Cortex of kidney (tissue), 1 donor: ENCODE measurements at places on chromosomes 6 and 20.

DNA sequence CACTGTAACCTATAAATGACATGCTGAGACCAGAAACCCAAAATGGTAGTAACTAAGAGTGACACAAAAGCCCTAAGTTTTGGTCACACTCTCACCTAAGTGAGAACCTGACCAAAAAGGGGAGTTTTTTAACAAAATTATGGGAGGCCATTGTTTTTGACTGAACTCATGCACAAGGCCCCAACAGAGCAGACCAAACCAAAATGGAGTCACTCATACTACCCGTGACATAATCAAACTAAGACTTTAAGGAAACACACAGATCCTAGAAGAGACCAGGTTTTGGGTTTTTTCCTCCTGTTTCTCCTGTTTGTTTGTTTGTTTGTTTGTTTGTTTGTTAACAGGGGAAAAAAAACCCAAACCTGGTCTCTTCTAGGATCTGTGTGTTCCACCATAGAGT lies 49.2 kb upstream of the MRAP2 start:
- no peak for DNase-seq

DNA sequence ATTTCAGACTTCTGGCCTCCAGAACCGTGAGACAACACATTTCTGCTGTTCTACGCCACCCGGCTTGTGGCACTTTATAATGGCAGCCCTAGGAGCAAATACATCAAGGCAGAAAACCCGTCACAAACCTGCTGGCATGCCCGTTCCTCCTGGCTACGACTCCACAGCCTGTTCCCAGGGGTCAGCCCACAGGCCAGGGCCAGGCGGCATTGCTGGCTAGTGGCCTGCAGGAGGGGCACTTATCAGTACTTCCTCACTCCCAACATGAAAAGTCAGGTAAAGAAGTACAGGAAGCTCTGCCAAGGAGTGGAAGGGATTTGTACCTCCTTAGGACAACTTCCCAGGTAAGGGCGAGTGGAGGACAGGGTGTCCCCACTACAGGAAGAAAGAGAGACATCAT lies 223.1 kb upstream of the AGPAT4 start:
- no peak for DNase-seq

- no peak for DNase-seq
These were observed 231.6 kb upstream of the ZNF217 start for GRCh38 chr20:53825282-53825681.

DNA sequence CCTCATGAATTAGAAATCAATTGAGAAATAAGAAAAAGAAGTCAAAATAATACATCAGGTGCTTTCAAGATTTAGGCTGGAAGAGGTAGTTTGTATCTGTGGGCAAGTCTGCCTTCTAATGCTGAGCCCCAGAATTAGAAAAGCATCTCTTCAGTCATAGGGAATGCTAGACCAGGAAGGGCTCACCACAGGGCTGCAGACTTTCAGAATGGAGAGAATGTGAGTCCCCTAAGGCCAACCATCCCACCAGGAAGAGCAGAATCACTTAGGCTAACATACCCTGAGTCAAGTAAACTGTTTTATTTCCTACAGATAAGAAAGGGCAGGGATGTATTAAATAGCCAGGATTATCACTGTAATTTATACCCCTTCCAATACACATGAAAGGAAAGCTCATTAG lies 510.2 kb downstream of the RNF144B start:
- DNase-seq, result no peak

- no peak for DNase-seq
These were observed 193.6 kb downstream of the EDN1 start for GRCh38 chr6:12483712-12484111.

- no peak for DNase-seq
These were observed 51.0 kb upstream of the ZFP64 start for GRCh38 chr20:52242237-52243230.

- DNase-seq, result no peak
These were observed 52.6 kb downstream of the TFAP2A start for GRCh38 chr6:10362300-10362699.

- no peak for DNase-seq
These were observed 15.7 kb downstream of the AURKA start for GRCh38 chr20:56376331-56376730.

DNA sequence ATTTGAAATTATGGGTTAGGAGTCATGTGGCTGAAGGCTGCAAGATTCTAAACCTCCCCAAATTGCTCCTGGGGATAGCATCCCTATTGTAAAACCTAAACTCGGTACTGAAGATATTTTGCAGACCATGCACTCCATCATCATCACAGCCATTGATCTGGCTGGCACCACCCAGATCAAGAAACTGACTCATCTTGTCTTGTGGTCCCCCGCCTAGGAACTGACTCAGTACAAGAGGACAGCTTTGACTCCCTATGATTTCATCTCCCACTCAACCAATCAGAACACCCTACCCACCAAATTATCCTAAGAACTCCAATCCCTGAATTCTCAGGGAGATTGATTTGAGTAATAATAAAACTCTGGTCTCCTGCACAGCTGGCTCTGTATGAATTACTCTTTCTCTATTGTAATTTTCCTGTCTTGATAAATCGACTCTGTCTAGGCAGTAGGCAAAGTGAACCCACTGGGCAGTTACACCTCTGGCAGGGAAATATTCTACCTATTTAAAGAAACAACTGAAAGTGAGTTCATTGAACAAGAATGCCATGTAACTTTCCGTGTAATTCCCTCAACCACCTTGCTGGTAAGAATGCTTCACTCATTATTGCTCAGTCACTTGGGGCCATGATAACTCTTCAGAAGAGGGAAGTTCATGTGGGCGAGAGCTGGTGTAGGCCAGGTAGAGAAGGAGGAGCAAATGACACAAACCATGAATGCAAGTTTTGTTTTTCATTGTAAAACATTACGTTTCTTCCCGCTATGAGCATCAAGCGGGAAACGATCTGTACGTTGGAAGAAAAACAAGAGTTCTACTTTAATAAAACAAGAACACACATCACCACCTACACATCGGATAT lies 602.9 kb upstream of the ARID1B start:
- no peak for DNase-seq

- no peak for DNase-seq
These were observed 645.6 kb downstream of the MMUT start for GRCh38 chr6:48817333-48818051.

DNA sequence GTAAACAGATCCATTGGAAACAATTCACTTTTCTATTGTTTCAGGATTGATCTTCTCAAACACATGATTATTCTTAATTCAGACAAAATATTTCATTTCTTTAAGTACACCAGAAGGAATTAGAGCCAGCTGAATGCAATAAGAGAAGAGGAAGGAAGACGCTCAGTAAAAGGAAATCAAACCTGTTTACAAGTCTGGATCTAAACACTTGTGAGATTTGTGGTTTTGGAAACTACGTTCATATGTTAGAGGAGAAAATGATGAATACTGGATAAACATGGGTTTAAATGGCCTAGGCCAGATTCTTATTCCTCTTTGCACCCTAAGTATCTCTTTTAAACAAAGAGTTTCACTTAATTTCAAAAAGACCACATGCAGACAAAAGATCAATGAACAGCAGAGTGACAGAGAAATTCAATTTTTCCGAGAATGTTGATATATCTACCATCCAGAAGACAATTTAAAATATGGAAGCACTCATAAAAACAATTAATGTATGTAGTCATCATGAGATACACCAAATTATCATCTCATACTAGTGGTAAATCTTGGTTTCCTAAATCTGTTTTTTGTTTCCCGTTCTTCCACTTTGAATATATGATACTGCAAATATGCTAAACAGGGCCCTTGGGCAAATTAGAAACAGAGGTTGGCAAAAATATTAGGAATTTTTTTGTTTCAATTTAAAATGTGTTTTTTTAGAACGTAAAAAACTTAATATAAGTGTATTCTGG lies 703.5 kb upstream of the CITED2 start:
- DNase-seq, result no peak

GRCh38 chr6:151391471-151392413 lies at the start of gene ZBTB2:
TSS of gene ZBTB2 (minus strand) at chr6:151391559. CDS start at chr6:151373637, 17,922 bp downstream.
- no peak for DNase-seq

DNA sequence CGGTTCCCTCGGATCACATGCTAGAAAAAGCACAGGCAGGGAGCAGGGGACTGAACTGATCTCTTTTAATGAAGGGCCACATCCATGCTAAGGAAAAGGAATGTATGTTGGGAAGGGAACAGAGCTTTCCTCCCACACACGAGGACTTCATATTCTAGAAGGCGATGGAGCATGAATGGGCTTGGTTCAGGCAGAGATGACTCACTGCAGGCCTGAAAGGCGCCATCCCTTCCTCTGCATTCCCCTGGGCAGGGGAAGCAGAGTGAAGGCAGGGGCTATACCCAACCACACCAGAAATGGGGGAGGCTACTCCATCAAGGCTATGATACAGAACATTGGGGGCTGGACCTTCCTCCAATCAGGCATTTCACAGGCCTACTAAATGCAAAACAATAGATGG lies 30.6 kb downstream of the ELMO2 start:
- DNase-seq, result no peak

GRCh38 chr6:53916804-53917463 lies 122.1 kb downstream of the LRRC1 start:
- no peak for DNase-seq

- DNase-seq, result no peak
These were observed 58.9 kb upstream of the SAMD5 start for GRCh38 chr6:147449405-147450161.

DNA sequence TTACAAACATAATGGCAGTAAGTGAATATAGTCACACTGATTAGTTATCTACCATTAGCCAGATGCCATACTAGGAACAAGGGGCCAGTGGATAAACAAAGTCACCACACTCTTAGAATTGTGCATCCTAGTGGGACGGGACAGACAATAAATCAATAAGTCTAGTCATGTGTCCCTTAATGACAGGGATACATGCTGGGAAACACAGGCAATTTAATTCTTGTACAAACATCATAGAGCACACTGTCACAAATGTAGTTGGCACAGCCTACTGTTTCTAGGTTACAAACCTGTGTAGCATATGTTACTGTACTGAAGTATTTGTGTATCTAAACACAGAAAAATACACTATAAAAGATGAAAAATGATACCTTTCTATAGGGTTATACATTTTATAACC lies 123.0 kb upstream of the FAM184A start:
- DNase-seq, result no peak

- no peak for DNase-seq
These were observed 37.2 kb downstream of the REV3L start for GRCh38 chr6:111445861-111446267.

DNA sequence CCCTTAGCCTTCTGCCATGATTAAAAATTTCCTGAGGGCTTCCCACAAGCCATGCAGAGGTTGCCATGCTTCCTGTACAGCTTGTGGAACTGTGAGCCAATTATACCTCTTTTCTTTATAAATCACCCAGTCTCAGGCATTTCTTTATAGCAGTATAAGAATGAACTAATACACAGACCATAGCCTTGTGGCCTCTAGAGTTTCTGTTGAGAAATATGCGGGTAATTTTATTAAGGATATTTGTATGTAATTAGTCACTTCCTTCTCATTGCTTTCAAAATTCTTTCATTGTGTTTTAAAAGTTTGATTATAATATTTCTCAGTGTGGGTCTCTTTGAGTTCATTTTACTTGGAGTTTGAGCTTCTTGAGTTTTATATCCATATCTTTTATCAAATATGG lies 484.9 kb downstream of the COL12A1 start:
- no peak for DNase-seq

DNA sequence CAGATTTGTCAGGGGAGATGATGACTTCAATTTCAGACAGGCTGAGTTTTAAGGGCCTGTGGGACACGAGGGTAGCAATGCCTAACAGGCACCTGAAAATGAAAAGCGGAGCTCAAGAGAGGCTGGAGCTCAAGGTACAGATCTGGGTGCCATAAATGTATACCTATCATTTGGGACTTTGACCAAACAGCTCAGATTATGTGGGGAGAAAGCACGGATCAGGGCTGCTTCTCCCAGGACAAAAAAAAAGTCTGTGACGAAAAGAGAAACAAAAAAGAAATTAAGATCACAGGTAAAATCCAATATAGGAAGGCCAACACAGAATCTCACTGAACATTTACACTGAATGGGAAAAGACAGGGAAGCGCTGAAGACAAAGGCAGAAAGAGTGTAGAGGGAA lies 1.9 kb downstream of the PRELID3B start:
- no peak for DNase-seq

GRCh38 chr20:13113731-13114130 lies 105.0 kb downstream of the SPTLC3 start:
- no peak for DNase-seq

- DNase-seq, result no peak
These were observed 230.1 kb upstream of the PRND start for GRCh38 chr20:4491643-4492042.

- no peak for DNase-seq
These were observed 108.4 kb downstream of the JAG1 start for GRCh38 chr20:10565191-10565921.

DNA sequence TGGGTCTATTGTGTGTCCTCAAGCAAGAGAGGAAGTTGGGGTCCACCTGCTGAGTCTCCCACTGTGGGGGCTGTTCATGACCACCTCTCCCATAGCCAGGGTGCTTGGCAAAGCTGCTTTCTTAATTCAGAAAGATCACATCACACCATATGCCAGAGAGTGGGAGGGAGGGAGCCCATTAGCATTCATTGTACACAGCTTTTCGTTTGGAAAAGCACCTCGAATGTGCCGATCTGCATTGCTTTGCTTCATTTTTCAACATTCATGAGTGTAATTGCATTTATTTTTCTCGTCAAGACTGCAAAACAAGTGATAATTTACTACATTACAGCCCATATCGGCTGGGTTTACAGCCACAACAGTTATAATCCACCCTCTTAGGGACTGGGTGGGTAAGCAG lies 327.3 kb downstream of the PTPRT start:
- DNase-seq, result no peak

- no peak for DNase-seq
These were observed 73.1 kb downstream of the CARMIL1 start for GRCh38 chr6:25352285-25352684.

- DNase-seq, result no peak
These were observed 40.2 kb upstream of the MRGBP start for GRCh38 chr20:62755817-62756724.

DNA sequence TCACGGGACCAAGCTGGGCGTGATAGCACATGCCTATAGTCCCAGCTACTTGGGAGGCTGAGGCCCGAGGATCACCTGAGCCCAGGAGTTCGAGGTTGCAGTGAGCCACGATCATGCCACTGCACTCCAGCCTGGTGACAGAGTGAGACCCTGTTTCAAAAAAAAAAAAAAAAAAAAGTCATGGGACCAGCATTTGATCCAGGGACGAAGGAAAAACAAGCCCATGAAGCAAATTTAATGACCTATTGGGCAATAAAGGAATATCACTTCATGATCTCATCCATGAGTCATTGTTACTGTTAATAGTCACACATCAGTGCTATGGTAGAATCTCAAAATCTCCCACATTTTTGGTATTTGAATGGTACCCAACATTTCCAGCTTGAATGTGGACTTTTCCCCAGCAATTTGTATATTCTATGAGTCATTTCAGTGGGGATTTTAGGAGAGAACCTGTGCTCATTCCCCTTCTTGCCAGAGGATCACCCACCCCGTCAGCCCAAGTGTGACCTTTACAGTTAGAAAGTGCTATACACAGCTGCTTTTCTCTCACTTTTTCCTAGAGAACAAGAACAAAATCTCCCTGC lies 8.5 kb upstream of the SOD2 start:
- no peak for DNase-seq
